ENCODE measurements at places on chromosomes 1 and 21.

- no peak for DNase-seq
Observed at GRCh38 chr1:221444346-221444745, 297.5 kb downstream of the DUSP10 start.

DNA sequence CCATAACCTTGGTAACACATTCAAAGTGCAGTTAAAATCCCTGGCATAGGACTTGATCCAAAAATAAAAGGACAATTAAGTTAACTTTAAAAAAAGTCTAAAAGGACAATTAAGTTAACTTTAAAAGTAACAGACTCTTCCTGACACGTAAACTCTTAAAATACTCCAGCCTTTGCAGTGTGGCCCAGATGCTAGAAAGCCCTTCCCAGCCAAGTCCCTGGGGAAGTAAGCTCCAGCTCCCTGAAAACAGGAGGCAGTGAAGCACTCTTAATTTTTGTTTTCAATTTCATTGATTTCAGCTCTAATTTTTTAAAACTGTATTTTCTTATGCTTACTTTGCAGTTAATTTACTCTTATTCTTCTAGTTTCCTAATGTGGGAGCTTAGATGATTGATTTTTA lies 5.1 kb upstream of the AIM2 start:
- no peak for DNase-seq

DNA sequence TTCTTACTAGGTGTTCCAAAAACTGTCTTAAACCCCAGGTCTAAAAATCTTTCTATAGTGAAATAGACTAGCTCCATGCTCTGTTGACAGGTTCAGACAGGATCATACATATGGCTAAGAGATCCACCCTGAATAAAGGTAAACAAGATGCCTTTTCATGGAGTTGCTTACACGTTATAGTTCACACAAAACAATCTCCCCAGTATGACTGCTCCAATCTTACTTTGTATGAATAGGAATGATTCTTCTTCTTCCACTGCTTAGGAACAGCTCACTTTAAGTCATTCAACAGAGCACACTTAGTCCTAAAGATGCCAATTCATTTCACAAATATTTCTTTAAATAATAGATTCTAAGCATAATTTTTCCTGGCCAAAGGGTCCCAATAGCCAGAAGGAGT lies 16.0 kb downstream of the ELK4 start:
- no peak for DNase-seq

DNA sequence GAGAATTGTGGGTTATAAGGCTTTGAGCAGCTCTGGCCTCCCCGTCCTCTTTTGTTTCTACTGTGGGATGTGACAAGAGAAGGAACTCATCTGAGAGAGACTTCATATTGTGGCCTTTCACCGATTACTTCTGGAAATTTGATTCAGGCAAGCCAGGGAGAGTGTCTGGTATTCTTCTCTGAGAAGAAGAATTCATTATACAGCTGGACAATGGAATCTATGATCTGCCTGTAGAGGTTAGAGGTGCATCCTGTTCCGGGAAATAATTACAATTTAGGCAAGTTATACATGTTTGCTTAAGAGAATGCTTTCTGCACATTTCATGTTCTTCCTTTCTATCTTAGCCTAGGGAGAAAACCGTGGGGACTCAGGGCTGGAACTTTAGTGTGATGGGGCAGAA lies 12.8 kb upstream of the RNU1-2 start:
- no peak for DNase-seq

GRCh38 chr1:31785020-31785946 lies 21.1 kb upstream of the ADGRB2 start:
- DNase-seq: no peak

All from stimulated activated CD8-positive, alpha-beta memory T cell treated with anti-CD3 and anti-CD28 coated beads, Interleukin-7, amount 100 ng/mL, for 1 hour (primary cell).